Retina (tissue), 1 donor: ENCODE measurements at places on chromosomes 4 and X.

GRCh38 chr4:23890369-23891063, 669 bp upstream of the PPARGC1A start:
- DNase-seq, result no peak

DNA sequence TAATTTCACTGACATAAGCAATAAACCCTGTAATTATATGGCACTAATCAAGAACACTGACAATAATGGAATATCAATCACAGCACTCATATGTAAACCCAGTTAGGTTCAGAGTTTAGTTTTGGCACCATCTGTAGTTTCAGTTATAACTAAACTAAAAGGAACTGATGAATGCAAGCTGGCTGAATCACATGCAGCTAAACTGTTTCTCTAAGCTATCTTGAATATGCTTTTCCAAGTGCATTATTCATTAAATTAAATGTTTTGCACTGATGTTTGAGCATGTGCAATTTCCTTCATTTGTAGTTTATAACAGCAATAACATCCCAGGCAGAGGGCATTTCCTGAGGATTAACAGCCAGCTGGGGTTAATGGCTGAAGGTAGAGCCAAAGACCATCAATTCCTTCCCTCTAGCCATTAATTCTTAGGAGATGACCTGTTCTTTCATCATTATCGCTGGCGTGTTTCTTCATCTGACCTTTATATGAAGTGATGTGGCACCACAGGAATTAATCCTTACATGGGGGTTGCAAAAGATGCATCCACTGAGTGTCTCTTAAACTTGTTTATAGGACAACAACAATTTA, 562.8 kb upstream of the IGFBP7 start:
- no peak for DNase-seq

DNA sequence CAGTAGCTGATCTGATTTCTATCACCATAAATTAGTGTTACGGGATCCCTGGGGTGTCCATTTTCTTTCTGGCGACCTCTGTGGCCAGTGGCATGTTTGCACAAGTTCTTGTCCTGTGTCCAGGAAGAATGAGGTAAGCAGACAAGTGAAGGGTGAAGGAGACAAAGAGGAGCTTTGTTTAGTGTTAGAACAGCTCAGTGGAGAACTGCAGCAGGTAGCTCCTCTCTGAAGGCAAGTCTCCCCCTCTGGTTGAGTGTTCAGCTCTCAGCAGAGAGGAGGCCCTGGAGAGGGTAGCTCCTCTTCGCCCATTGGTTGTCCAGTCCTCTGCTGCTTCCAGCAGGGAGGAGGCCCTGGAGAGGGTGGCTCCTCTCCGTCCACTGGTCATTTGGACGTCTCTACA, 47.2 kb downstream of the DMP1 start:
- no peak for DNase-seq

DNA sequence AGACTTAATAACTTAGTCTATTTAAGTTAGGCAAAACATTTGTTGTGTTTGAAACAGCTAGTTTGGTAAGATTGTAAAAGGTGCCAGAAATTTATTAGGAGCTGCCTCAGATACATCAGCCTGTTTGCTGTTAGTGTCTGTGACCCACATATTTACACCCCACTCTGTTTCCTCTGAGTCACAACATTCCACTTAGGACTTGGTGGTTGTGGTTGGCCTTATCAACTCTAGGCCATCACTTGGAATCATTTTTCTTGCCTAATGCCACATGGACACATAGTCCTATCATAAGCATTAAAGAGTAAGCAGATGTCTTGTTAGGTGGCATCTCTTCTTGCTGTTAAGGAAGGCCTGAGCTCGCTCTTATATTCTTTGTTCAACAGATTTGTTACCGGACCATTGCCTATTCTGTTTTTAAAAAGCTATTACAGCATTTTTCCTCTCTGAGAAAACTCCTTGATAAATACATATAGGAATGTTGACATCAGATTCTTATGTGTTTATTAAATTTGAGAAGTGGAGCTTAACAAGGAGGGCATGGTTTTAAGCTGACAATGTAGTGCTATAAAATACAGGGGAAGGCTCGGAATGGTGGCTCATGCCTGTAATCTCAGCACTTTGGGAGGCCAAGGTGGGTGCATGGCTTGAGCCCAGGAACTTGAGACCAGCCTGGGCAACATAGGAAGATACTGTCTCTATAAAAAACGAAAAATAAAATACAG, 51.2 kb upstream of the PGRMC2 start:
- no peak for DNase-seq

DNA sequence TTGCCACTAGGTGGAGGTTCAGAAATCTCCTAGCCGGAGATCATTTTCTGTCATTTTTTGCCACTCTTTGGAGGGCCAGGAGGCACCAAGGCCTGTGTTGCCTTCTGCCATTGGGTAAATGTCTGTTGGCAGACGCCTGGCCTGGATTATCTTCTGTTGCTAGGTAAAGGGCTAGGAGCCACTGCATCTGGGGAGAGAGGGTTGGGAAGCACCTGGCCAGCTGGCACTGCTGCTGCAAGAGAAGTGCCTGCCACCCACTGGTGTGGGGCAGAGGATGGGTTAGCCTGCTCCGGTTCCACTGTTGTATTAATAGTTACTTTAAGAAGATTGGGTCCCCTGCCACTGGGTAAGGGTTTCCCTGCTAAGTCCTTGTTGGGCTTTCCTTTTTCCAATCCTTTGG, 58.1 kb downstream of the AWAT2 start:
- DNase-seq, result no peak
